Sciatic nerve (tissue), 2 donors: ENCODE measurements at places on chromosomes 3 and 15. TPM values are rescaled to one million over a fixed set of nuclear protein-coding genes. Genes with fewer than 3 reads are reported as not detected.

SCG3 gene
- total RNA-seq = 0.13 TPM

C3orf22 gene
- total RNA-seq = not detected

SPSB4 gene
- 0.36 TPM for total RNA-seq

LDHAL6B gene
- total RNA-seq = not detected

ABHD5 gene
- total RNA-seq = 18.1 TPM

AP4E1 gene
- 11.9 TPM for total RNA-seq

PAQR5 gene
- total RNA-seq = 6.5 TPM

TRIM71 gene
- 0.40 TPM for total RNA-seq

TMEM158 gene
- total RNA-seq = 6.5 TPM

DNA sequence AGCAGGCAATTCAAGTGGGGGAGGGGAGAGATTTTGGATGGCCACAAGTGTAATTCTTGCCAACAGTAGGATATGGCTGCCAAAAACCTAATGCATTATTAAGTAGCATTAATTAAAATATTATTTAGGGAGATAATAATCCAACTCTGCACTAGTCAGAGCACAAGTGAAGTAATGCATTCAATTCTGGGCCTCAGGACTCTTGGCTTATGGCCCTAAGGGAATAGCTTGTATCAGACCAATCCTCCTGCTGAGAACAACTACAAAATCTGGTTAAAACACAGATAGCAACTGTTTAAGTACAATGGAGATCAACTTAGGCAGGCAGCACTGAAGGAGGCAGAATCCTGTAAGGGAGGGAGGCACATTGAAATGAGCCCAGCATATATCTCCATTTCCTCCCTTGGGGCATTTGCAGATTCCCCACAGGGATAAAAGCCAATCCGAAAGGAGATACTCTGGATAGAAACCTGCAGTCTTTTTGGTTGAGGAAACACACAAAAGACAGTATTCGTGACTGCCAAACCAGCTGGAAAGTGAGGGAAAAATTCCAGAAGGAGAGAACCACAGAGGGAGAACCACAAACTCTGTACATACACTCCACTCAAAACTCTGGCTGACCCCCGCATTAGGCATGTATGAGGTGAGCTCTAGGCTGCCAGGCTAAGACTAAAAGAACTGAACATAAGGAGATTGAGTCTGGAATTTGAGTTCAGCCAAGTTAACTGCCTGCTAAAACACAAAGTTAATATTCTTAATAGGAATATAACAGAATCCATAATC lies 57.4 kb downstream of the ETFA start:
- DNase-seq = no peak

DNA sequence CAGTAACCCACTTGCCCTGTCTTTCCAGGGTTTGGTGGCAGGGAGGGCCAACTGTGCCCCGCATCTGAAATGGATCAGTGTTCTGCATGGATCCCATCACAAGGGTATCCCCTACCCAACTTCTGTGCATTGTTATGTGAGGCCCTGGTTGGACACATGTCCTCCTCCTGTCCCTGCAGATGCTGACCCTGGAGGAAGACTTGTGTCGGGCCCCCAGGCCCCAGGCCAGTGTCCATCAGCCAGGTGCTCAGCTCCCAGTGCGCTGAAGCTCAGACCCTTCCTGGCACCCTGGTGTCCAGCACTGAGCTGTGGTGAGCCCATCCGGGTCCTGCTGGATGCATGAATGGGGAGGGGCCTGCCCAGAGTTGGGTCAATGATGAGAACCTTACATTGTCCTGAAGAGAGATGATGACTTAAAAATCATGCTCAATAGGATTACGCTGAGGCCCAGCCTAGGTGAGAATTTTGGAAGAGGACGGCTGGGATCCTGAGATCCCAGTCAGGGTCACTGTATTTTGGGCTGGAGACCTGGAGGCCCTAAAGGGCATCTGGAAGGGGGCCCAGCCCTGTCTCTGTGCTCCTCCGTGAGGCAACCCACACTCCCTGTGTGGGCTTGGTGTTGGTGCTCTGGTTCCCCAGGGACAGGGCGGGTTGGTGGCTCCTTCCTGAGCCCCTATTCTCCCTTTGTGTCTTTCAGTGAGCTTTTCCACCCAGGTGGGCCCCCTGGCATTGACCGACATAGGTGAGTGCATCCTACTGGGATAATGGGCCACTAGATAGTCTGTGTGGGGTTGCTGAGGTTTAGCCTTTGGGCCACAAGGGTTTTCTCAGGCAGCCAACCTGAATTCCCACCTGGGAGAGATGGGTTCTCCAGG lies 199.1 kb downstream of the UBE3A start:
- peak; percentile 34 for DNase-seq

GRCh38 chr15:59632714-59633113 lies 21.1 kb downstream of the GCNT3 start:
- DNase-seq = no peak

DNA sequence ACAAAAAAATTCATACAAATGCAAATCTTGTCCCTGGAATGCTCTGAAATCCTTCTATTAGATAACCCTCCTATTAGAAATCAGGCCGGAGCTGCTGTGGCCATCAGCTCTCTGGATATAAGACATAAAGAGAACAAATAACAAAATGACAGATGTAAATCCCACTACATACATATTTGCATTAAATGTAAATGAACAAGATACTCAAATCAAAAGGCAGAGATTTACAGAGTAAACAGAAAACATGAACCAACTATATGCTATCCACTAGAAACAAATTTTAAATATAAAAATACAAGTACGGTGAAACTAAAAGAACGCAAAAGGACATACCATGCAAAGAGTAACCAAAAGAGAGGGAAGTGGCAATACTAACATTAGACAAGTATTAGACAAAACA lies 10.7 kb downstream of the CYFIP1 start:
- no peak for DNase-seq

GRCh38 chr3:126777366-126777765 lies 73.3 kb downstream of the CHCHD6 start:
- DNase-seq = no peak

- DNase-seq = no peak
These were observed 25.2 kb downstream of the CD200 start for GRCh38 chr3:112357930-112358780.

GRCh38 chr3:97338375-97338774 lies 426.2 kb upstream of the ARL6 start:
- no peak for DNase-seq

- DNase-seq = no peak
These were observed 54.1 kb upstream of the IGF2BP2 start for GRCh38 chr3:185878920-185879319.

GRCh38 chr3:195151866-195152541 lies 119.0 kb downstream of the XXYLT1 start:
- no peak for DNase-seq

- DNase-seq = no peak
These were observed 85.3 kb upstream of the CFAP20DC start for GRCh38 chr3:59135096-59135495.

DNA sequence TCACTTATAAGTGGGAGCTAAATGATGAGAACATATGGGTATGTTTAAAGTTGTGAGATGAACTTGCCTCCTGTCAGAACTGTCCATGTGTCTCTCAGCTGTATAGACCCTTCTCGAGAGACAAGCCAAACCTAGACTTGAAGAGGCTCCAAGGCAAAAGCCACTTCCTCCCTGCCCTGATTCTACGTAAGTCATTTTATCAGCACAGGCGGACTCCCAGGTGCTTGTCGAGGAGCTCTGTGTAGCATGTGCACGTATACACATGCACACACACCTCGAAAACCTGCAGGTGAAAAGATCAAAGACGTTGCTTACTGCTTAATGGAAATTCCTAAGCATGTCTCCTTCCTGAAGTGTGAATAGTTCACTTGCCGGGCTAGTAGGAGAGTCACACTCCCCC lies 5.6 kb upstream of the CLEC3B start:
- no peak for DNase-seq

DNA sequence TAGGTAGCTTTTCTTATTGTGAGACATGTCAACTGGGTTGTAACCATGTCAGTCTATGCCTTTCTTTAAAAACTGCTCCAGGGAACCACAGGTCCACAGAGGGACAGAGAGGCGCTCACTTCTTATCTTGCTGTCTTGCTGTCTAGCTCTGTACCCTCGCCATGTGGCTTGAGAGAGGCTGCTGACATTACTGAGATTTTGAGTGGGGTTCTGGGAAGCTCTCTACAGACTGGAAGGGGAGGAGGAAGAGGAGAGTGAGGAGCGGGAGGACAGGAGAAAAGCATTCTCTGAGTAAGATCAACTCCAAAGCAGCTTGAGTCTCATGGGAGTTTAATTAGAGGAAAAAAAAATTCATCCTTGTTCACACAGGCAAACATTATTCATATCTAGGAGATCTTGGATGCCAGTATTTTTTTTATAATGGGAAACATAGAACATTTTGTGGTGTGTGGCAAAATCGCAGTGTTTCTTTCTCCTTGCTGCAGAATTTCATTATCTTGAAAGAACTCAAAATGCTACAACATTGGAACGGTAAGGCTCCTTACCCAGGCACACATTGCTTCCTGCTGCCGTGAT lies 1037.0 kb upstream of the NR2F2 start:
- DNase-seq = no peak

DNA sequence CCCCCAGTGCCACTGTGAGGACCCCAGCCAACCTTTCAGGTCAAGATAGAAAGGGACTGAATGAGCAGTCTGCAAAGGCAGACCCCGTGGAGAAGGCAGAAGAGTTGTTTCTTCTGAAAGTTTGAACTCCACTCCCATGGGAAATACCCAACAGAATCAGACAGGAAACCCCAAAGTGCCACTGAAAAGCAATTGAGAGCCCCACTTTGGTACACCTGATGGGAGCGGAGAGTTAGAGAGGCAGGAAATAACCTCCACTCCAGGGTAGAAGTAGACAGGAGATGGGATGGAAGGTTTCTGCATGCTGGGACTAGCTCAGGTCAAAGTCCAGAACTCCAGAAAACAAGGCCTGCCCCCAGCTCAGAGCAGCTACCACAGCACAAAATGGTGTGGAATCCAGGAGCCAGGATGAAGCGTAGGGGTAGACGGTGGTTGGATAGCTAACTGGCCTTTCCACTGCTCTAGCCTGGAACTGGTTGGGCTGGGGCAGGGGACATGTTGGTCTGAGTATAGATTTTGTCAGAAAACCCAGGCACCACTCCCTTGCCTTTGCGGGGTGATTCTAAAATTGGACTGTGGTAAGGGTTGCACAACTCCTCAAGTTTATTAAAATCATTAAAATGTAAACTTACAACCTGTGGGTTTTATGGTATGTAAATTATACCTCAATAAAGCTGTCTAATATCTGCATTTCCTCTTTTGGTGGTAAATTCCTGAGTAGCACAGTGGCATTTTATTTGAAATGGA lies 1.9 kb upstream of the RAB43 start:
- DNase-seq = no peak

- DNase-seq = no peak
These were observed 24.8 kb downstream of the TYRO3 start for GRCh38 chr15:41583795-41584194.

- DNase-seq = no peak
These were observed 3.3 kb upstream of the CD96 start for GRCh38 chr3:111538681-111539083.

GRCh38 chr15:74138642-74139041 lies 8.3 kb downstream of the ISLR2 start:
- no peak for DNase-seq

DNA sequence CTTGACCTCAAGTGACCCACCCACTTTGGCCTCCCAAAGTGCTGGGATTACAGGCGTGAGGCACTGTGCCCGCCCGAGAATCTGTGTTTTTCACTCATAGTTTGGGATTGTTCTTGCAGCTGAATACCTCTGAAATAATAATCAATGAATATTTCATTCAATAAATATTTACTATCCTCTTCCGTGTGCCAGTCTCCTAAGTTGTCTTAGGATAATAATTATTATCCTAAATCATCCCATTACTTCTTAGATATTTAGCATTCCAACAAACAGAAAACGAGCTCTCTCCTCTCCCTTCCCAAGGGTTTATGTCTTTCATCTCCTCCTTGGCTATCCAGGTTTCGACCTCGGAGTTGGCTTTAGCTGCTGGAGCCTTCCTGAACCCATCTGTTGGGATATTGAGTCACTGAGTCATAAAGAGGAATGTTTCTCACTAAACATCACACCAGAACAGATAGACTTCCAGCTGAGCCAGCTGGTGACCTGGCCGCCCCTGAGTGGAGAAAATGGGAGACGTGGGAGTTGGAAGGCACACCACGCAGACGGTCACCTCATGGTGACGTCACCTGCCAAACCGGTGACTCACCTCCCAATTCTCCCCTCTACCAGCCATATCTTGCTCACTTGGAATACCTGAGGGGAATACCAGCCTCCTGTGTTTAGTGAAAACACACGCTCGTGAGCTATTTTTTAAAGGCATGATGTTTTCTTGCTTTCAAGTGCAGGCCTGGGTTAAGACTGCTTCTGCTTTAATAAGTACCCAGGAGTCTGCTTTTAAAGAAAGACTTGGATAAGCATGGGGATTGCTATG lies 43.9 kb downstream of the BHLHE40 start:
- DNase-seq = no peak

- no peak for DNase-seq
These were observed 23.0 kb downstream of the TPM1 start for GRCh38 chr15:63065262-63066221.

DNA sequence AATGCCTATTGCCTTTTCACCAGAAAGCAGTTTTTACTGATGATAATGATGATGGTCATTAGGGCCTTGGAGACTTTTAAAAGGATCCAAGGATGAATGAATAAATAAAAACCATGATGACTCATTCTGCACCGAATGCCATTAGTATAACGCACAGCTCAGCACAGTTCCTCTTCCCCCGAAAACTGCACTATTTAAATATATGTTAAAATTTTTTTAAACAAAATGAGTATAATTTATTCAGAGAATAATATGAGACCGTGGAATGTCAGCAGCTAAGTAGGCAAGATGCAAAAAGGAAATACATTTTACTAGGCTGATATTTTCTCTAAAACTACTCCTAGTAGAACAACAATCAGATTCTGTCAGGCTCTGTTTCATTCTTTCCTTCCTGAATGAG lies 83.4 kb upstream of the NANOGP8 start:
- no peak for DNase-seq

DNA sequence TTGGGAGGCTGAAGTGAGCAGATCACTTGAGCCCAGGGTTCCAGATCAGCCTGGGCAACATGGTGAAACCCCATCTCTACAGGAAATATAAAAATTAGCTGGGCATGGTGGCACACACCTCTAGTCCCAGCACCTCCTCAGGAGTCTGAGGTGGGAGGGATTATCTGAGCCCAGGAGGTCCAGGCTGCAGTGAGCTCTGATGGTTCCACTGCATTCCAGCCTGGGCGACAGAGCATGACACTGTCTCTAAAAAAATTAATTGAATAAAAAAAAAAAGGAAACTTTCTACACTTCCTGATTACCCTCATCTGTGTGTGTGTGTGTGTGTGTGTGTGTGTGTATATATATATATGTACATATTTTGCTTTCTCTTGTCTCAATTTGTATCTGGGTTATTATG lies 31.4 kb downstream of the DIPK2A start:
- DNase-seq = no peak

GRCh38 chr3:129063091-129063640 lies 2.6 kb downstream of the GP9 start:
- no peak for DNase-seq

DNA sequence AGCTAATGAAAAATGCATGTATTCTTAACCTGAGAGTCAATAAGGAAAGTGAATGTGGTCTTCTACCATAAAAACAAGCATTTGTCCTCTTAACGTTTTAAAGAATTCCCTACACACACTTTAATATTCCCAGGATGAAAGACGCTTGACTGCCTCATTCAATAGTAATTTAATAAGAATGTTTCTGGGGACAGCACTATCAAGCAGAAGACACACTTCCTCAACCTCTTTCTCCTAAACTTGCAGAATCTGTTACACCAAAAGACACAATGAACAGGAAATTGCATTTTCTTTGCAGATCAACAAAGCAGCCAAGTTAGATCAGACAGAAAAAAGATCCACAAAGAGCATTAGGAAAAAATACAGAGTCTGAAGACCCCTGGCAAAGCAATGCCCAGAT lies 97.7 kb downstream of the PLCH1 start:
- no peak for DNase-seq

GRCh38 chr3:160739079-160739478 lies 17.0 kb upstream of the PPM1L start:
- no peak for DNase-seq
